ENCODE measurements at places on chromosomes 2 and 18.

DNA sequence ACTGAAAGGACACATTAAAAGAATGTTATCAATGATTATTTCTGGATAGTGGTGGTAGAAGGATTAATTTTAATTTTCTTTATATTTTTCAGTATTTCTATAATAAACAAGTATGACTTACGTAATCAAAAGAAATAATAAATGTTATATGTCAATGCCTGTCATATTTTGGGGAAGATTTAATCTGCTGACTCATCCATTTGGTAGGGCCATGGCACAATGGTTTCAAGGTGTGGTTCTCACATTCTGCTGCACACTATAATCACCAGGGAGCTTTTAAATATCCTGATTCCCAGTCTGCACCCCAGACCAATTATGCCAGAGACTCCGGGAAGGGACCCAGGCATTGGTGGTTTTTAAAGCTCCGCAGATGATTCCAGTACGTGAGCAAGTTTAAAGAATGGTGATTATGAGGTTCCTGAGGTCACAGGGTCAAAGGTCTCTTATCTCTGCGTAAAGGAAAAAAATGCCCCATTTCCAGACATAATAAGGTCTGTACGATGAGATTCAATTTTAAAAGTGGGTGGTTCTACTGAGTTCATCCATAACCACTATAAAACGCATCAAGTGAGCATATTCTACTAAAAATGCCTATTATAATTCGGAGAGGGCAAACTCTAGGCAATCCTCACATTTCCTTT is 27.2 kb downstream of the WIPF1 start:
- DNase-seq = no peak

DNA sequence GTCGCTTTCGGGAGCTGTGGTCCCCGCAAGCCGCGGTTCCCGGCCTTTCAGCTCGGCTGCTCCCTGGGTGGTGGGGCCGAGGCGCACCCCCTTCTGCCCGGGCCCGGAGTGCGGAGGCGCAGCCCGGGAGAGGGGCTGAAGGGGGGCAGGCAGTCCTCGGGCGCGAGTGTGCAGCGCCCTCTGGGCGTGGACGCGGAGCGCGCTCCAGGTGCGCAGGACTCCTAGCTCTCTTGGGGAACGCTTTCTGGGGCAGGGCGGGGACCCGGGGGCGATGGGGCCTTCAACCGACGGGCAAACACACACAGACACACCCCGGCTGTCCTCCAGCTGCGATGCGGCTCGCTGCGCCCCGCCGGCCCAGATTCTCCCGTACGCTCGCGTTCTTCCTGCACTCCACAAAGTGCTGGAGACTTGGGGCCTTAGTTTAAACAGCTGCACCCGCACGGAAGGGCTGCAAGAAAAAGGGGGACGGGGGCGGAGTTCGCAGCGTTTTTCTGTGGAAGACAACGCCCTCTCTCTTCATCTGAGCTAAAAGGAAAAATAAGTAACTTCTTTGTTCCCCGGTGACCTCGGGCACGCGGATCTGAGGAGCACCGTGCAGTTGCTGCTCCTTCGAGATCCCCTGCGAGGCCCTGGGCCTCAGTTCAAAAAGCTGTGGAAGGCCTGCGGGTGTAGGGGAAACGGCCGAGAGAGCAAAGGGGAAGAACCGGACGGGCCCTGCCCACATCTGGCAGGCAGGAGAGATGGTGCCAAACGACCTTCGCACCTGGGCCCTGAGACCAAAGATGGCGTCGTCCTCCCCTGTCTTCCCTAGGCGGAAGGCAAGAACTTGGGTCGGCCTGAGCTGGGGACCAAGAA is 593 bp upstream of the SDC1 start:
- peak; percentile 66 for DNase-seq

- DNase-seq = no peak
Observed at GRCh38 chr18:377088-377487, 109.2 kb upstream of the THOC1 start.

DNA sequence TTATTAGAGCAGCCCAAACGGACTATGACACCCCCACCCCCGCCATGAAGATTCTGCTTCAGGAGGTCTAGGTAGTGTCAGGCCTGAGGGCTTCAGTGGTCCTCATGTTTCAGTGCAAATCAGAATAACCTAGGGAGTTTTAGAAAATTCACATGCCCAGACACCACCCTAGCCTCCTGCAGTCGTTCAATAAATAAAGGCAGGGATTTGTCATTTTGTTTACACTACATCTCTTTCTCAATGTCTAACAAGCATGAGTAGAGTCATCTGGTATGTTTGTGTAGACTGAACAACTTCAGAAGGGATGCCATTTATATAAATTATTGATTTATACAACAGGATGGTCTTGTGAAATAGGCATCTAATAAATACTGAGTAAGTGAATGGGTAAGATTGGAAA is 112.1 kb upstream of the SERPINE2 start:
- DNase-seq = no peak

Data from activated T-cell treated with anti-CD3 and anti-CD28 coated beads, Interleukin-2, amount 50 U/mL, for 24 hours (primary cell).